Iris pigment epithelial cell (primary cell): ENCODE measurements at places on chromosomes 7 and 10.

GRCh38 chr10:119270762-119271366 lies 63.5 kb downstream of the GRK5 start:
- DNase-seq = peak; percentile 60

- DNase-seq = no peak
Measured at GRCh38 chr10:80486785-80487420, 32.8 kb downstream of the TSPAN14 start.

DNA sequence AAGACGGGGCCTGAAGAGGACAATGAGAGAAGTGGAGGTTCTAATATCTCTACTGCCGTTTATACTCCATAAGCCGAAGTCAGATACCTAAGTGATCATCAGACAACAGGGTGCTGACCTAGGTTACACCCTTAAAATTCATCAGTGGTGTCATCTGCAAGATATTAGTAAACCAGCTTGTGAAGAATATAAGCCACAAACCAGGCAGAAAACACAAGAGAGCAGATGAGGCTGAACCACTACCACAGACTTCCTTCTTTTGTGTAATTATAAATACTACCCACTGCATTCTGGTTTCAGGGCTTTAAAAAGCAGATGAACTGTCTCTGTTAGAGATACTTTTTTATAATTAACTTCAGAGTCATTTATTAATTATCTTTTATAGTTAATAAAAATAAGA lies 69.0 kb upstream of the LRRC17 start:
- no peak for DNase-seq

DNA sequence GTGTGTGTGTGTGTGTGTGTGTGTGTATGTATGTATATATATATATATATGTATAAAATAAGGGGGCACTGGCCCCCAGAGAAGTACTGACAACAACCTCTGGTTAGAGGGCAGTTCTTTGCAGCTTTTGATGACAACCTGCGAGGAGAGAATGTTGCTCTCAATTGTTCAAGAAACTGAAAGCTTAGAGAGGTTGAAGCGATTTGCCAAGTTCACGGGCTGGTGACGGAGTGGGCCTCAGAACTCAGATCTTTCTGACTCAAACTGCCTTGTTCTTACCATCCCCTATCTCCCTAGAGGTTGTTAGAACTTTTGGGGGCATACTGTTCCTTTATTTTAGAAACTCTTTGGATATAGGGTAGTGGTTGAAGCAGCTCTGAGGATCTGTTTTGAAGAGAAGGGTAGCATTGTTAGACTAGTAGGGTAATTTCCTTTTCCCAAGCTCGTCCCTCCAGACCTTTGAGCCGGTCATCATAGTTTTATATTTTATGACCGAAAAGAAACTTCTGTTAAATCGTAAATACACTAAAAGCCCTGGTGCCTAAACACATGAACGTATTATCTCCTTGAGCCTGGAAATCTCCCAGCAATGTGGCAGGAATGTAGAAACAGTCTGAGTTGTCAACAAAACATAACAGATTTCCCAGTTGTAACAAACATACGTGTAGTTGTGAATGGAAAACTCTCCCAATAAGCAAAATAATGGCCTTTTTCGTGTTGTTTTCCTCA lies 541.7 kb upstream of the GALNT17 start:
- DNase-seq = no peak

GRCh38 chr10:17353568-17354300 lies 100.7 kb downstream of the ST8SIA6 start:
- DNase-seq = peak; percentile 45

- no peak for DNase-seq
Measured at GRCh38 chr10:22368981-22369380, 23.7 kb downstream of the SPAG6 start.

GRCh38 chr10:6689036-6689435 lies 109.0 kb upstream of the PRKCQ start:
- DNase-seq = no peak

DNA sequence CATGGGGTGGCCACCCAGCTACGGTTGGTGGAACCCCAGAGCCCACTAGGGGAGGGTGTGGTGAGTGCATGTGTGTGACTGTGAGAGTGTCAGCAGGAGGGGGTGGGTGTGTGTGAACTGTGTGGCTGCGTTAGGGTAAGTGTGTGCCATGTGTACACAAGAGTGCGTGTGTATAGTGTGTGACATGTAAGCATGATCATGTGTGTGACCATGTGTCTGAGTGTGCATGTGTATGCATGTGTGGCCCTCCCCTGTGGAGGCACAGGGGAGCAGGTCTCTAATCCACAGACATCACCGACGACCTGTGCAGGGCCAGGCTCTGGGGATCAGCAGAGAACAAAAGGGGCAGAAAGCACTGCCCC lies 3.5 kb upstream of the CFAP46 start:
- DNase-seq = no peak

GRCh38 chr7:2688409-2689342 lies 674 bp downstream of the AMZ1 start:
- peak; percentile 25 for DNase-seq

GRCh38 chr7:42574685-42575084 lies 337.2 kb downstream of the C7orf25 start:
- no peak for DNase-seq

DNA sequence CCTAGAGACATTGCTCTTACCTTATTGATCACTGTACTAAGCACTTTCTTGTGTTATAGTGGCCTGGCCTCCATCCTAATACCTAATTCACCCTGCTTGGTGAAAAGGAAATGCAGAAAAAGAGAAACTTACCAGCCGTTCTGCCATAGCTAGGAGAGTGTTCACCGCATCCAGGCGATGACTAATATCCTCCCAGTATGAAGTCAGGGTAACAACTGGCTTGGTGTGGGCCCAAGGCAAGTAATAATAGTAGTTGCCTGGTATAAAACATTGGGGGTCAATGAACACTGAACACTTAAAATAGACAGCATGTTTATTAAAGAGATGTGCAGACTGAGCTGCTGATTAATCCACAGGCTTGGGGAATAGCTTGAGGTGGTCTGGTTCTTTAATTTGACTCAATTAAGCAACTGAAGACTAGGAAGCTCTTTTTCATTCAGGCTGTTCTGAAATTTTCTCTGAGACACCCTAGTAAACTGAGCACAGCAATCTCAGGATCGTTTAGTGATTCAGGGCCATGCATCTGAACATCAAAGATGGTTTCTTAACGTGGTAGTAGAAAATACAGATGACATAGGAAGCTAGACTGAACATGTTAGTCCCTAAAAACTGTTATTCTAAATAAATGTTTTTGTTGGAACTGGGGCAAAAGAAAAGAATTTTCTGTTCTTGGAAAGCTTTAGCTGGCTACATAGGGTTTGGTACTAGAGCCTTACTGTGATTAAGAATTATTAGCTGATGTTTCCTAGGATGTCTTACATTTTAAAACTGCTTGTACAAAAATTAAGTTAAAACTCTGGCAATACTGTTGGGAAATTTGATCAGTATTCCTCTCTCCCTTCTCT lies 102.2 kb downstream of the MYOF start:
- DNase-seq = peak; percentile 91

DNA sequence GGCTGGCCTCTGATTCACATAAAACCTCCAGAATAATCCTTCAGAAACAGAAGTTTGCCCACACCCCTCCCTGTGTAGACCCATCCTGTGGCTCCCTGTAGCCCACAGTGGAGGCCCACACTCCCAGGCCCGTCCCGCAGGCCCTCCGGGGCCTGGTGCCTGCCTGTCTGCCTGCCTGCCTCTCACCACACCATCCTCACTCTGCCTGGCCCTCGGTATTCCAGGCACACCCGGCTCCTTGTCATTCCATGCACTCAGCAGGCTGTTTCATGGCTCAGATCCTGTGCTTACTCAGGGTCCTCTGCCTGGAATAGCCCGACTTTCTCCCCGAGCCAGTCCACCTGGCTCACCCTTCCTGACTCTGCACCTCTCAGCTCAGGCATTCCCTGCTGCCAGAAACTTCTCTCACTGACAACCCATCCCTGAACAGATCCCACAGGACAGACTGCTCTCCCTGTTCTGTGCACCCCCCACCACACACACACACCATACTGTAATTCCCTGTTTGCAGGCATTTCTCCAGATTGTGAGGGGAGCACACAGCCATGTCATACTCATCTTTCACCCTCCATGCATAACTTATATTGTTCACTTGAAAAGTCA lies 498.0 kb upstream of the ZMIZ1 start:
- DNase-seq = no peak
